ENCODE measurements at places on chromosomes 12 and 14.

DNA sequence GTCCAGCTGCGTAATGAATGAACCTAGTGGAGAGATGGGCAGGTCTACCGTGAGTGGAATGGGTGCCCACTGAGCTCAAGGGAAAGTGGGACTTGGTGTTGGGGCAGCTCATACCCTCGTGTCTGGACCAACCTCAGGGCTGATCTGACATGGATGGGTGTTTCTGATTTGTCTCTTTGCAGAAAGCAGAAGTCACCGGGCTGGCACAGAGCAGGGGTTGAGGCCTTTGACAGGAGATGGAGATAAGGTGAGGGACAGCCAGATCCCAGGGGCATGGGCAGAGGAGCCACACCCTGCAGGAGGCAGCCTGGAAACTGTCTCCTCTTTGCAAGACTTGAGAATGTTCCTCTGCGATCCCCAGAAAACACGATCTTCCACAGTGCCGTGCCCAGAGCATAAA, 20.9 kb upstream of the PPP1CC start:
- DNase-seq: no peak

DNA sequence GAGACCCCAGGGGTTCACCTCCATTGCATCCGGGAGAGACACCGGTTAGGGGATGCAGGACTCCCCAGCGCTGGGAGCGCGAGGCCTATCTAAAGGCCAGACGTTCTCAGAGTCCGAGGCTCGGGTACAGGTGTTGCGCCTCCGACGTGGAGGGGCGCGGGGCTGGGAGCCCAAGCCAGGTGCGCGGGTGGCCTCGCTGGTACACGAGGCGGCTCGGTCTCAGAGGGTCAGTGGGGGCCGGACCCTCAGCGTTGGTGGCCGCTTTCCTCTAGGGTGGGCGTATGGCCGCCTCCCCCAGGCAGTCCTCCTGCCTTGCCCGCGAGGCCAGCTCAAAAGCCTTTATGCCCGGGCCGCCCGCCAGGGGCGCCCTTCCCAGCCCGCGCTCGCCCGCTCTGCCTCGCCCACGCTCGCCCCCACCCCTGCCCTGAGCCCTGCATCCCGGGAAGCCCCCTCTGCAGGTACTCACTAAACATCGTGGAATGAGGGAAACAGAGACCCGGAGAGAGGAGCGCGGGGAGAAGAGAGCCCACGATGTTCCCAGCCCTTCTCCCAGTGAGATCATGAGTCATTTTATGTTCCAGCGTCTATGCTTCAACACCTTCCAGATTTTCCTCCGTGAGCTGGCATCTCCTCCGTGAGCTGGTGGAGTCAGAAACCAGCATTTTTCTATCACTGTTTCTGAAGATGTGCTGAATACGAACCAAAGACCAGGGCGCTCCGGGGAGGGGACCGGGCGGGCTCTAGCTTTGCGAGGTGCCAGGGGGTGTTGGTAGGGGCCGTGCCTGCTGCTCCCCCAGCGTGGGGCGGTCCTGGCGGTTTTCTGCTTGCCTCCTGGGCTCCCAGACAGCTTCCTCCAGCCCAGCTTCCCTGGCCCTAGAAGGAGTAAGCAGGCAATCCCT, 73.8 kb downstream of the DIO3 start:
- no peak for DNase-seq

DNA sequence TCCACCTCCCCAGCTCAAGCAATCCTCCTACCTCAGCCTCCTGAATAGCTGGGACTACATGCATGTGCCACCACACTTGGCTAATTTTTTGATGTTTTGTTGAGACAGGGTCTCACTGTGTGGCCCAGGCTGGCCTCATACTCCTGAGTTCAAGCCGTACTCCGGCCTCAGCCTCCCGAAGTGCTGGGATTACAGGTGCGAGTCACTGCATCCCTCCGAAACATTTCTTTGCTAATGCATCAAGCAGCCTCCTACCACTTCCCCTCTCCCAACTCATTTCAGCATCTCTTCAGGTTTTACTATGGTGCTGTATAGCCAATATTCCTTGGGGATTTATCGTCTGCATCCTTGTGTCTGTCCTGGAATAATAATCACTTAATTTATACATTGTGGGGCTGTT, 2.3 kb upstream of the SLC22A17 start:
- no peak for DNase-seq

DNA sequence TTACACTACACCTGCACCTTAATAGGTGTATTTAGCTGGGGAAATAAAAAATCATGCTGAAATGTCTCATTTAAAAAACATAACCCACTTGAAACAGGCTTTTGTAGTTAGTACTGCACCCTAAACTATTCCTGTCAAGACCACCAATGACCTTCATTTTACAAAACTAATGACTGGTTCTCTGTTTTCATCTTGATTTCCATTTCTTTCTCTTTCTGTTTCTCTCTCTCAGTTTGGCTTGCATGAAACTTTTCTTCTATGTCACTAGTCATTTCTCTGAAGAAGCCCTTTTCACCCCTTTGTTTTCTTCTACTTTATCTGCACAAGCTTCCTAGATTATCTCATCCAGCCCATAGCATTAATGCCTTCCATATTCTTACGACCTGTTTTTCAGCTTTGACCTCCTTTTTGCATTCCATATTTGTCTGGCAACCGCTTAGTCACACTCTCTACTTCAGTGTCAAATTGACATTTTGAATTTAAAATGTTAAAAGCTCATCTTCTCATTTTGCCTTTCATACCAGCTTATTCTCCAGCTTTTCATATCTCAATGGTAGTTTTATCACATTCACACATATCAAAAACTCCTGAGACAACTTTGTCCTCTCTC, 32.7 kb upstream of the KLRF1 start:
- DNase-seq: no peak

DNA sequence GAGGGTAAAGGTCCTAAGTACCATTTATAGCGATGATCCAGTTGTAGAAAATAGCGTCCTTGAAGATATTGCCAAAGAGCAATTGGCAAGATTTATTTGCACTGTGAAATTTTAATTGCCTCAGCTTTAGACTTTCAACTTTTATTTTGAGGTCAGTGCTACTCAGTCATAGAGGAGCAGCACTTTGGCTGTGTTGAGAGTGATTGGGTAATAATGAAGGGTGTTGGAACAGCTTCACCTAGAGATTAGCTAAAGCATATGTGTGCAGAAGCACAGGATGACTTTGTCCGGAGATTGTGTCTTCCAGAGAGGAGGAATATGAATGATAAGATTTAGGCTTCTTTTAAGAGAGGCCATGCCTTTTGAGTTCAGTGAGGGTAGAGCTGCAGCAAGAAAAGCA, 164.8 kb downstream of the NPAS3 start:
- no peak for DNase-seq

DNA sequence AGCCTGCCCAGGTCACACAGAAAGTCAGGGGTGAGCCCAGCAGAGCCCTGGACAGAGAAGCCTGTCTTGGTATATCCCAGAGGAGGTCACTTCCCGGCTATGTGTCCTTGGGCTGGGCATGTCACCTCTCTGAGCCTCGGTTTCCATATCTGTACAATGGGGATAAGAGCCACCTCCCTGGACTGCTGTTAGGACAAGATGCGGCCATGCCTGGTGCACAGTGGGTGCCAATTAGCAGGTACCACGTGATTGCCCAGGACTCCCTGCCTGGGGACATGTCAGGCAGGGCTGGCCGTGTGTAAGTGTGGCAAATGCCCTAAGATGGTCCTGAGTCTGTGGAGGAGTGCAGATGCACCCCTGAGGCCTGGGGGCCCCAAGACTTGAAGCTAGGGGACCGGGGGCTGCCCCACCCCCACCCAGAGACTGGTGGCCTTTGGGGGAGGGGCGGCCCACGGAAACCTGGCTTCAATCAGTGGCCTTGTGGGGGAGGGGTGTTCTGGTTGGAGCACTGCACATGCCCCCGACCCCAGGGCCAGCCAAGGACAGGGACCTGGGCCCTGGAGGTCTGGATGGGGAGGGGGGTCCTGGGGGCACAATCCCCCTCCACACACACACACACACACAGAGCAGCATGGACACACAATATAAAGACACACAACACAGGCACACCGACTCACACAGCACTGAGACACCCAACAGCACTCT, 878 bp downstream of the TMEM119 start:
- no peak for DNase-seq

DNA sequence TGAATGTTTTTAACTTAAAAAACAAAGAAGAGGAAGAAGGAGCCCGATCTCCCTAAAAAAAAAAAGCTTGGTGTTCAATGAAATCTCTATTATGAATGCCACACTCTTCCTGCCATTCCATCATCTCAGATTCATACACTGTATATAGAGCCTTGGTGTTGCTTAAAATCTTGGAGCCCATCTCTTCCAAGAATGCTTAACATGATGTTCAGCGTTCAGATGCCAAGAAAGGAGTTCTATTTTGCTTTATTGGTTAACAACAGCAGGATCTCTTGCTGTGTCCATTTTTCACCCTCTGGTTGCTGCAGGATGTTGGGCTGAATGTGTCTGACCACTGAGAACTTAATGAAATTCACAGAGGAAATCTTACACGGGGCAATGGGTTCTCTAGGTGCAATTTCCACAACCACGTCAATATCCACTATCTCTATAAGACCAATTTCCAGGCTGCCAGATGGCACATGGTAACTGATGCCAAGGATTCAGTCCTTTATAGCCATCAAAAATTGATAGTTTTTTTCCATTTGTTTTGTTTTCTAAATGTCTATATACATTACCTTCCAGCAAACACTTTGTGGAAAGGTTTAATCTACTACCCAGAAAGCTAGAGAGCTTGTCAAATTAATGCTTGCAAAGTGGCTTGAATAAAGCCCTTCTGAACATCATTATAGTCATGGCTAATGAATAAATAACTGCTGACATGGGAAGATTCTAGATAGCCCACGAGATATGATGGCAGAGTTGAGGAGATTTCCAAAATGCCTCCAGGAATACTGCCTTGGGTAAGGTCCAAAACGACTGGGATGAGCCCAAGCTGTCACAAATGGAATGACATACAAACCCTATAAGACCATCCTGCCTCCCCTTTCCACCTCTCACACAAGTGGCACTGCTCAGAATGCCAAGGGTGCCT, 26.5 kb downstream of the RERG start:
- DNase-seq: no peak

DNA sequence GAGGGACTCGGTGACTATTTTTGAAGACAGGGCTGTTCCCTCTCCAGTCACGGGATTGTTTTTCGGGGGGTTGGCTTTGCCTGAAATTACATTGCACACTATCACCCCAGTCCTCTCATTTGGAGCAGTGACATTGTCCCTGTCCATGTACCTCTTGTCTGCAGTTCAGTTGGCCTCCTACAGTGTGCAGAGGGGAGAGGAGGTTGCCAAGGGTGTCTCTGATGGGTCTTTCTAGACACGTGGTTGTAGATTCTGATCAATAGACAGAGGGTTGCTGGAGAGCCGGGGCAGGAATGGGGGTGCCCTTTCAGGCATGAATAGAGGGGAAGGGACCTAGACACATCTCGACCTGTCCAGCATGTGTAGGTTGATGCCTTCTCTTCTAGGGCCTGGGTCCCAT, 1.2 kb downstream of the TMEM120B start:
- no peak for DNase-seq

- no peak for DNase-seq
These were observed 45.8 kb upstream of the TMED10 start for GRCh38 chr14:75222208-75222701.

DNA sequence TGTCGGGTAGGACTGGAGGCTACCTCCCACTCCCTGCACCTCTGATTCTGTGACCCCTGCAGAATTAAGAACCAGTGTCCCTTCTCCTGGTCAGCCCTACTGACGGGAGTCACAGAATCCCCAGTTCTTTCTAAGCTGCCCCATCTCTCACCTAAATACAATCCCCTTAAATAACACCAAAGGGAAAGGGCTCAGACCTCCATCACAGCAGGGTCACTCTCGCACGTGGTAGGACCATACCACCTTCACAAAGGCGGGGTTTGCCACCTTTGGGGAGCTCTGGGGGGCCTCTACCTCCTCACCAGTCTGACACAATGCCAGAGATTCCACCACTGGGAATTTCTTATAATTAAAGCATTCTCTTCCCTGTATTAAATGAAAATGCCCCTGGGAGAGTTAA, 35.6 kb downstream of the DAD1 start:
- DNase-seq: no peak

DNA sequence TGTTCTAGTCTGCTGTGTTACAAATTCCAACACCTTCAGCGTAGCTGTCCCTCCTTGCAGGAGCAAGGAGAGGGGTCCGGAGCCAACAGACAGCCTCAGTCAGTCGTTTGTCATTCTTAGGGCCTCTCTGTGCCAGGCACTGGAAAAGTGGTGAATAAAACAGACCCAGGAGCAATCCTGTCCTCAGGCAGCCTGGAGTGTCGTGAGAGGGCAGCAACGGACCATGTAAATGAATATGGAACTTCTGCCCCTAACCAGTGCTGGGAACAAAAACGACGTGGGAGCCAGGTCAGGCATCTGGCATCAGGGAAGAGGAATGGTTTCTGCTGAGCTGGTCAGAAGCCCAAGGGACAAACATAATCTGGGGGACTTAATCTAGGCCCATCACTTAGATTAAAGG, 64.8 kb upstream of the PSMC1 start:
- no peak for DNase-seq

GRCh38 chr12:109875572-109876131, 4.7 kb downstream of the GLTP start:
- DNase-seq: no peak

DNA sequence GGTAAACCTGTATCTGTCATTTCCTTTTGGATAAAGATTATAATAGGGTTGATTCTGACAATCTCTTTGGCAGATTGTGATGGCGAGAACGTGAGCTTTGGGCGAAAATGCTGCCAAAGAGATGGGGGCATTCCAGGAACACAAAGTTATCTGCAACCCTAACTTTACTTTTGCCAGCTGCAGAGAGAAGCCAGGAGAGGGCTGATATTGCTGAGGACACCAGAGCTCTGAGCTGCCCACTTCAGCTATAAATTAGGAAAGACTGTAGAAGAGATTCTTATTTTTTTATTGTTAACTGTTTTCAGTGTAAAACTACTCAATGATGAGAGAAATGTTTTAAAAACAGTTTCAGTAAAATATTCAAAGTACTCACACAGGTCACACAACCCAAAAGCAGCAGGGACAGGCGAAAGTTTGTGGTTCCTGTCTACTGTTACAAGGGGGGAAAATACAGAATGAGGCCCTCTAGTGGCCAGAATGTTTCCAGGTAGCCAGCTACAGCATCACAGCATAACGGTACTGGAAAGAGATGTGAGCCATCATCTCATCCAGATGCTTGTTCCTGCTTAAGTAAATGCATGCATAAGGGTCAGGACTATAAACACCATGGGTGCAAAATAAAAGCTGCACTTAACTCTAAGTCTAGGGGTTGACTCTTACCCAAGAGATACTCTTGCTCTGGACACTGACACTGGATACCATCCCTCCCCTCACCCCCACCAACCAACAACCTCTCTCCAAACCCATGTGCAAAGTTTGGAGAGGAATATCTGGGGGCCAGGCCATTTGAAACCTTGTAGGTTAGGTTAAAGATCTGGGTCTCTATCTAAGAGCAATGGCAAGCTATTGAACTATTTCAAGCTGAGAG, 498.4 kb downstream of the RMST start:
- no peak for DNase-seq

DNA sequence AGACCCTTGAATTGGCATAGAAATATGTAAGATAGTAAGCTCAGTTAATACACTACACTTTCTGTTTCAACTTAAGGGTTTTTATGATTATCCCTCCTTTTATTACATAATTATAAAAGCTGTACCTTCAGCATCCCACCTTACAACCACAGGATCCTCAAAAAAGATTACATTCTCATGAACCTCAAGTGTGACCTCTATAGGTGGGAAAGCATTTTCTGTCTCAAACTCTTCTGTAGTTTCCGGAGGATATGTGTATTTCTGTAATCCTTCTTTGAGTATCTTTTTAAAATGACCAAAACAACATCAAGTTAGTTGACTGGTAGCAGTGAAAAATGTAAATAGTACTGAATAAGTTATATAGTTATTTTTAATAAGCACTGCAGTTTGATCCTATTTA, 75.9 kb downstream of the DNAI7 start:
- no peak for DNase-seq

All from activated CD4-positive, CD25-positive, alpha-beta regulatory T cell (primary cell).